ENCODE measurements at places on chromosomes 3 and 15.

GRCh38 chr15:98727115-98728040 lies 79.0 kb downstream of the IGF1R start:
- DNase-seq = peak; percentile 72

GRCh38 chr3:99240700-99241099 lies 339.2 kb upstream of the DCBLD2 start:
- no peak for DNase-seq

DNA sequence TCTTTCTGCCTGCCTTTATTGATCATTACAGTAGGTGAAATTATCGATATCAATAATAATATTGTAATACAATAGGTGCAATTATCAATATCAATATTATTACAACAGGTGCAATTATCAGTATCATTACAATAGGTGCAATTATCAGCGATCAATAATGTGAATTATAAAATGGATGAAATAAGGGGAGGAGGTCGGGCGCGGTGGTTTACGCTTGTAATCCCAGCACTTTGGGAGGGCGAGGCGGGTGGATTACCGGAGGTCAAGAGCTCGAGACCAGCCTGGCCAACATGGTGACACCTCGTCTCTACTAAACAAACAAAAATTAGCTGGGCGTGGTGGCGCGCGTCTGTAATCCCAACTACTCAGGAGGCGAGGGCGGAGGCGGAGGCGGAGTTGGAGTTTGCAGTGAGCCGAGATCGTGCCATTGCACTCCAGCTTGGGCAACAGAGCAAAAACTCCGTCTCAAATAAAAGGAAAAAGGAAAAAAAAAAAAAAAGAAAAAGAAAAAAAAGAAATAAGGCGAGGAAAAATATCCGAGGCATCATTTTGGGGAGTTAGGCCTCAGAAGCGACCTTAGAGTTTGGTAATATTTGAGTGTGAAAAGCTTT lies 611 bp upstream of the BNIP2 start:
- DNase-seq = peak; percentile 62

- DNase-seq = no peak
These were observed 324.5 kb upstream of the GBE1 start for GRCh38 chr3:82085851-82086475.

- DNase-seq = peak; percentile 75
These were observed at the start of gene SCG5 for GRCh38 chr15:32641517-32642059. TSS of gene SCG5 (plus strand) at chr15:32641710. CDS start at chr15:32643593, 1,883 bp downstream.

GRCh38 chr15:96629511-96629910 lies 299.0 kb downstream of the NR2F2 start:
- DNase-seq = no peak

DNA sequence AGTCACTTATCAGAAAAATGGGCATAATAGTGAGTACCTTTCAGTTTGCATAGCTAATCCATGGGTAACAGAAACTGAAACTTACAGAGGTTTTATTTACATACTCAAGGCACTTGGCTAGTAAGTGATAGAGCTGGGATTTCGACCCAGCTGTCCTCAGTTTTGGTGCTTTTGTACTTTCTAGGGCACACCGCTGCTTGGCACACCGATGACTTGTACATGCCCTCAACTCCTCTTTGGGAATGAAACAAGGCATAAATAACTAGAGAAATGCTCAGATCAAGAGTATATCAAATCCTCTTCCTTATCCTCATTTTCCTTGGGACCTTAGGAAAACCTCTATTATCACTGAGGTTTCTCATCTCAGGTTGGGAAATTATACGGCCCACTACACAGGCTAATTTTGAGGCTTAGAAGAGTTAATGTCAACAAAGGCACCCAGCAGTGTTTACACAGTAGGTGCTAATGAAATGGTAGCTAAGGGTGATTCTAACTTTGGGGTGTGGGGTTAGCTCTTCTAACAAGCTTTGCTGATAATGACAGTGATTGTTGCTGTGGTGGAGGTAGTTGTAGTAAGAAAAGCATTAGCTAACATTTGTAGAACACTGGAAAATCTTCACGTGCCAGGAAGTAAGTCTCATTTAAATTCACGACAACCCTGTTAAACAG lies 20.3 kb upstream of the DGKG start:
- DNase-seq = no peak

- DNase-seq = no peak
These were observed 19.7 kb downstream of the SLC12A1 start for GRCh38 chr15:48225771-48226170.

Measured in nephron progenitor cell (in vitro differentiated cells).